T-helper 2 cell treated with Interferon-gamma antibody and Interleukin-4, amounts not matched to agents 5 μg/mL and 100 μg/mL, for 36 hours (primary cell): ENCODE measurements at places on chromosomes 11 and 22.

- H3K4me1 ChIP-seq: peaks cover 89% of the 10 kb centered on the region
- peak; percentile 62 for DNase-seq
- H3K4me3 ChIP-seq: peak overlapping the region; percentile 74
- no peaks in the 10 kb centered on the region for H3K27me3 ChIP-seq
These were observed 21.6 kb upstream of the TMA7B start for GRCh38 chr22:39938509-39939111.

GRCh38 chr11:2588809-2589537 is 110.8 kb downstream of the KCNQ1OT1 start:
- no peaks in the 10 kb centered on the region for H3K4me1 ChIP-seq
- H3K27me3 ChIP-seq: no peaks in the 10 kb centered on the region
- no peaks in the 10 kb centered on the region for H3K36me3 ChIP-seq
- no peak overlapping the region for H3K27ac ChIP-seq
- no peak overlapping the region for H3K4me3 ChIP-seq

GRCh38 chr11:68043349-68044144 is 4.7 kb downstream of the TCIRG1 start:
- no peak overlapping the region for H3K27ac ChIP-seq
- no peak overlapping the region for H3K4me3 ChIP-seq
- no peak for DNase-seq
- H3K36me3 ChIP-seq: peaks cover 21% of the 10 kb centered on the region
- H3K4me1 ChIP-seq: peaks cover 3% of the 10 kb centered on the region

DNA sequence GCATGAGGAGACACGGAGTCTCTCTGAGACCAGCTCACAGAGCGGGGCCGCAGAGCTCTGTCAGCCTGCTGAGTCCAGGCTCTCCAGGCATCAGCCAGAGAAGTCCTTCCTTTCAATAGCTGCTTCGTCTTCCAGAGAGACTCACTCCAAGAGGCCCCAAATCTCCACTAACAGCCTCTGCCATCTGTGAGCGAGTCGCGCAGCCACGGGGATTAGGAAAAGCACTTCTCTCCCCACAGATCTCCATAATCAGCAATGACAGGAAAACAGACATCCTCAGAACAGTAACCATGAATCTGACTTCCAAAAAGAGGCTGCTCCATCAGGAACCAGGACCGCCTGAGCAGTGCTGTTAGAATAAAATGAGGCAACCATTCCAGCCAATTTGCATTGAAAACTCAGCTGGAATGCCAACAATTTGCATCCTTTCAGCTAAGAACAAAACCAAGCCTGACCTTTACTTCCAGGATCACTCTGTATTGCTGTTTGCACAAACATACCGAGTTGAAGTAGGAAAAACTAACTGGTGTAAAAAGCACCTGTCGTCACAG is 65.4 kb downstream of the SMCO4 start:
- no peaks in the 10 kb centered on the region for H3K4me1 ChIP-seq
- peaks cover 5% of the 10 kb centered on the region for H3K36me3 ChIP-seq
- no peak for DNase-seq
- no peak overlapping the region for H3K27ac ChIP-seq
- no peaks in the 10 kb centered on the region for H3K27me3 ChIP-seq

GRCh38 chr11:19060629-19061028 is at the start of gene MRGPRX2:
MRGPRX2 (minus strand) TSS chr11:19060717; CDS start chr11:19056402, 4,315 bp downstream.
- H3K36me3 ChIP-seq: no peaks in the 10 kb centered on the region
- H3K27ac ChIP-seq: no peak within 1 kb of the TSS
- DNase-seq: peak; percentile 46
- no peak within 1 kb of the TSS for H3K4me3 ChIP-seq
- peaks cover 14% of the 10 kb centered on the region for H3K4me1 ChIP-seq

DNA sequence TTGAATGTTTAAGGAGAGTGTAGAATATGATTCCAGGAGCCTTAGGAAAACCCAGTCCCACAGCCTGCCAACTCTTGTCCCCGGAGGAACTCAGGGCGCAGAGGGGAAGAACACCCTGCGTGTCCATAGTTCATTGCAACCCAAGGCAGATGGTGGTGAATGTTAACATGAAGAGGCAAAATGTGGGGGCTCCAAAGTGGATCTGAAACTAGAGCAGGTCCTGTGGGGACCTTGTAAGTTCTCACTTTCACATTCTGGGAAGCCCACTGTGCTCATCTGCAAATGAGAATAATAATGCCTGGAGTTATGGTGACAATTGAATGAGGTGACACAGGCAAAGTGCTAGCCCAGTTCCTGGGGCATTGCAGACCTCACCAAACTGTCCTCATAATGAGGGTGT is 201.1 kb downstream of the DBX1 start:
- H3K4me3 ChIP-seq: no peak overlapping the region
- no peak for DNase-seq

DNA sequence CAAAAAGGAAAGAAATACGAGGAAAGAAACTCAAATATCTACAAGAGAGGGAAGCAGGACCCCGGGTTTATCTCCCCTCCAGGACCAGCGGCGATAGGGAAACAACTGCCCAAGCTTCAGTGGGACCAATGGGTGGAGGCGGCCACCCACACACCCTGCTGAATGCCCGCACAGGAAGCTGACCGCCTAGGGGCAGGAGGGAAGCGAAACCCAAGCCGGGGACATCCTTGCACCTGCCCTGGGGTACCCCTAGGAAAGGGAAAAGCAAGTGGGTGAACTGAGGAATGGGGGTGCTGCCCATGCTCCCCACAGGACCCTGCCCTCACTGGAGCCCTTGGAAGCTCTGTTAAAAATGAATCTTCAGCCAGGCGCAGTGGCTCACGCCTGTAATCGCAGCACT is 27.6 kb upstream of the HMOX1 start:
- no peaks in the 10 kb centered on the region for H3K36me3 ChIP-seq
- no peak overlapping the region for H3K27ac ChIP-seq
- H3K4me3 ChIP-seq: no peak overlapping the region
- H3K27me3 ChIP-seq: peaks cover 6% of the 10 kb centered on the region
- DNase-seq: no peak

DNA sequence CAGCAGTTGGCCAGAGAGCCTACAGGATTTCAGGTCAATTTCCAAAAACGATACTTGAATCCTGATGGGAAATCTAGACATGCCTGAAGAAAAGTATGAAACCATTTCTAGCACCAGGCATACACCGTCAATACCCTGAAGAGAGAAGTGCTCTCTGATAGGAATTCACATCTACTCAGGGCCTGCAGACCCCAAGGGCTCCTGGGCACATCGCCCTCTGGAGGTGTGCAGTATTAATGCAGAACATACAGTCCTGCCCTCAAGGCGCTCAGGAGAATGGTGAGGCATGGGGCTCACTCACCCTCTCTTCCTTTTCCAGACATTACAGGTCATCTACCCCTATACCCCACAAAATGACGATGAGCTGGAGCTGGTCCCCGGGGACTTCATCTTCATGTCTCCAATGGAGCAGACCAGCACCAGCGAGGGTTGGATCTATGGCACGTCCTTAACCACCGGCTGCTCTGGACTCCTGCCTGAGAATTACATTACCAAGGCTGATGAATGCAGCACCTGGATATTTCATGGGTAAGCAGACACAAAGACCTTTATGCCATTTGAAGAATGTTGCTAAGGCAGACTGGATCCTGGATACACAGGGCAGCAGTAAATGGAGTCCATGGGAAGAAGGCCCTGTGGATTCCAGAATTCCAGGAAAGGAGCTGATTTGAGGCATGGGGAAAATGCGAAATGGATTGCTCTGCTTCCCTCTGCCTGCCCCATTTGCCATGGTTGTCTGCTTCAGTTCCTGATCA is 49.3 kb upstream of the CRTAM start:
- no peak overlapping the region for H3K27ac ChIP-seq
- H3K4me1 ChIP-seq: no peaks in the 10 kb centered on the region
- H3K4me3 ChIP-seq: no peak overlapping the region
- DNase-seq: no peak
- H3K27me3 ChIP-seq: no peaks in the 10 kb centered on the region

GRCh38 chr22:35777335-35777975 is 59.8 kb downstream of the APOL5 start:
- no peak overlapping the region for H3K27ac ChIP-seq
- H3K27me3 ChIP-seq: peaks cover 14% of the 10 kb centered on the region
- no peak overlapping the region for H3K4me3 ChIP-seq
- no peak for DNase-seq

DNA sequence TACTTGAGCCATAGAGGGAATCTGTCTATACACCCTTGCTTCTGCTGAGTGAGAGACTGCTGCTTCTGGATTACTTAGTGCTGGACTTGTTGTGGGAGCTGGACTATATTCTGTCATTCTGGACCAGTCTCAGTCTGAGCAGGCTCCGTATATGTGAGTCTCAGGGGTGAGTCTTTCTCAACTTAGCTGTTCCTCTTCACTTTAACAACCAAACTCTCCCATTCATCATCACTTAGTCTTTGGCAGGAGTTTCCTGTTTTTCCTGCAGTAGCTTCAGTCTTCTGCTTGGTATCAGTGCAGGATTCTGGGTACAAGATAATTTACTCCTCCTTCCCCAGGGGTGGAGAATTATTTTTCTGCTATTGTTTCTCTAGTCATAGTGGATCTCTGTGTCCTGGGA is 779.5 kb downstream of the METTL15 start:
- no peaks in the 10 kb centered on the region for H3K27me3 ChIP-seq
- no peak overlapping the region for H3K4me3 ChIP-seq
- H3K27ac ChIP-seq: no peak overlapping the region
- DNase-seq: no peak
- no peaks in the 10 kb centered on the region for H3K4me1 ChIP-seq
- no peaks in the 10 kb centered on the region for H3K36me3 ChIP-seq

DNA sequence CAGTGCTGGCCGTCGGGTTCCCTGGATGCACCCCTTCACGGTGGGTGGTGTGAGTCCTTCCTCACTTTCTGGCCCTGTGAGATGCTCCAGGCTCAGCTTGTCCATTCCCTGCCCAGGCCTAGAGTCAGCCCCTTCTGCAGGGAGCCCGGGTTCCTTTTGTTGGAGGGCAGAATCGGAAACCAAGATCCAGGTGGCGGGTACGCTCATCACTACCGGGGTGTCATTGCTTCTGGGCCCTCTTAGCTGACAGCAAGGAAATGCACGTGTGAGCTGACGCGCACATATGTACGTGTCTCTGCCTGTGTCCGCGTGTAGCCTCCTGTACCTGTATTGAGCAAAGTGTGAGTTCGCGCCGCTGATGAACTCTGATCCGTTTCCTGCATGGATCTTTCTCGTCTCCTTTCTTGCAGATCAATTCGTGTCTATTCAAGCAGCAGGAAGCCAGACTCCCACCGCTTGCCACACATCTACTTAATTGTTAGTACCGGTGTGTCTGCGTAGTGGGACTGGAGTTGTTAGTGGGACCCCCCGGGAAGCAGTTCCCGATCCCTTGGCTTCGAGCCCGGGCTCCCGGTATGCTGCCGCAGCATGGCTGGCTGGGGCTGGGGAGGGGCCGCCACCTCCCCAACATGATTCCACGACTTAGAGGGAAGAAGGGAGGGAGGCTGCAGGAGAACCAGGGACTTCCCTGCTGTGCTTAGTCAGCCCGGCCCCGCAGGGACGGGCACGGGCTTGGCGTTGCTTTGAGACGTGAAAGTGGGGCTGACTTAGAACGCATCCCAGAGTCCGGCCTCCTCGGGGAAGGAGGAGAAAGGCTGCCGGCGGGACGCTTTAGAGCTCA is 35.9 kb upstream of the GRAMD4 start:
- no peak for DNase-seq
- no peak overlapping the region for H3K27ac ChIP-seq
- H3K36me3 ChIP-seq: peaks cover 4% of the 10 kb centered on the region
- H3K27me3 ChIP-seq: no peaks in the 10 kb centered on the region
- no peak overlapping the region for H3K4me3 ChIP-seq

- H3K4me3 ChIP-seq: peak overlapping the region; percentile 63
- no peaks in the 10 kb centered on the region for H3K27me3 ChIP-seq
- H3K27ac ChIP-seq: peak overlapping the region; percentile 85
- peaks cover 6% of the 10 kb centered on the region for H3K36me3 ChIP-seq
These were observed 41.3 kb downstream of the LRRC32 start for GRCh38 chr11:76629116-76629852.

- DNase-seq: no peak
- no peaks in the 10 kb centered on the region for H3K27me3 ChIP-seq
- no peak overlapping the region for H3K27ac ChIP-seq
- H3K4me3 ChIP-seq: no peak overlapping the region
These were observed 12.0 kb downstream of the ALG8 start for GRCh38 chr11:78127403-78127802.
